ENCODE measurements at places on chromosomes 4 and X.

DNA sequence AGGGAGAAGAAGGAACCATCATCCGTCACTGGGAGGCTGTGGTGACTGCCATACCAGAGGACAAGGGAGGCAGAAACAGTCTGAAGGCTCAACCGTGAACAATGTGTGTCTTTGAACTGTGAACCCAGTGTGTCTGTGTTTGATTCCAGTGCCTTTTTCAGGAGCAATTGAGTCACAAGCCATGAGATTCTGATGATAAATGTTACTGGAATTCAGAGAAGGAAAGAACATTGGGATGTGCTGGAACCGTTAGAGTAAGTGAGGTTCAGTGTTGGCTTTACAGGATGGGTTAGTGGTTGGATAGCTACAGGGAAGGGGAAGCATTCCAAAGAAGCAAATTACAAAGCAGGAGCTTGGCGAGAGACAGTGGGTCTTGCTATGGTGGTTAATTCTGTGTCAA lies 464.4 kb downstream of the TRIML1 start:
- DNase-seq = no peak

- no peak for DNase-seq
Measured at GRCh38 chr4:115790812-115791211, 677.4 kb upstream of the NDST4 start.

DNA sequence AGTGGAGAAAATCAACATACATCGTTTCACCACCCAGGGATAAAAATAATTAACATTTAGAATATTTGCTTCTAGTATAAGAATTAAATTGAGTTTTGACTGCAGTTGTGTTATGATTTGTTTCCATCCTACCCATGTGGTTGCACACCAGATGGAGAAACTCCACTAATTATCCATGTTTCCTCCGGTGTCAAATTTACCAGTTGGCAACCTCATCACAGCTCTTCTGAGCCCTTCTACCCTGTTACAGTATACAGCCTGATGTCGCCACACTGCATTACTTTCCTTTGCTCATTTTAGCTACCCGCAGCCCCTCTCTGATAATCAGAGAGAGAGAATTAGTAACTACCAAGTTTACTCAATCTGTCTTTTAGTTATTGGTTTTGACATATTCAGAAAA lies 411.2 kb downstream of the DTHD1 start:
- no peak for DNase-seq

- no peak for DNase-seq
Measured at GRCh38 chr4:100017637-100018310, 67.7 kb upstream of the H2AZ1 start.

- no peak for DNase-seq
Measured at GRCh38 chrX:84729809-84730208, 227.6 kb upstream of the HDX start.

DNA sequence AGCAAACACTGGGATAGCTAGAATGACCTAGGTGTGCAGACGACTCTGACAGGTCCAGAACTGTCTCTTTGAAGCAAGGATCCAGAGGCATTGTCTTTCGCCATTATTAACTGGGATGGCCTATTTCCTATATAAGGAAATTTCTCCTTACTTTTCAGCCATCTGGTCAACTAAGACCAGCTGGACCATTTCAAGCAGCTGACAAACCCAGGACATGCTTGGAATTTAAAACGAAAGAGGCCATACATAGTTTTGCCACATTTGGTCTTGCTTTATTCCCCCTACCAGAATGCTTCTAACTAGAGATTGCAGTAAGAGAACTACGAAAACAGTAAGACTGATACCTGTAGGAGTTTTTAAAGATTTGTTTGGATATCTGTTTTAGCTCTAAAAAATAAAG lies 87.0 kb downstream of the GLRA2 start:
- no peak for DNase-seq

- DNase-seq = no peak
Measured at GRCh38 chr4:139523076-139523475, 32.9 kb downstream of the SETD7 start.

GRCh38 chr4:24002330-24002966 lies 112.6 kb upstream of the PPARGC1A start:
- DNase-seq = no peak

GRCh38 chr4:110396963-110397362 lies 79.0 kb upstream of the ENPEP start:
- no peak for DNase-seq

GRCh38 chr4:118338981-118339765 lies 13.6 kb downstream of the PRSS12 start:
- no peak for DNase-seq

- no peak for DNase-seq
Measured at GRCh38 chr4:1199556-1200331, 27.4 kb upstream of the SPON2 start.

Data from pancreas (tissue), 10 donors.